ENCODE measurements at places on chromosomes 11 and 22.

GRCh38 chr22:46844606-46845210, 82.3 kb downstream of the TBC1D22A start:
- no peak for DNase-seq

DNA sequence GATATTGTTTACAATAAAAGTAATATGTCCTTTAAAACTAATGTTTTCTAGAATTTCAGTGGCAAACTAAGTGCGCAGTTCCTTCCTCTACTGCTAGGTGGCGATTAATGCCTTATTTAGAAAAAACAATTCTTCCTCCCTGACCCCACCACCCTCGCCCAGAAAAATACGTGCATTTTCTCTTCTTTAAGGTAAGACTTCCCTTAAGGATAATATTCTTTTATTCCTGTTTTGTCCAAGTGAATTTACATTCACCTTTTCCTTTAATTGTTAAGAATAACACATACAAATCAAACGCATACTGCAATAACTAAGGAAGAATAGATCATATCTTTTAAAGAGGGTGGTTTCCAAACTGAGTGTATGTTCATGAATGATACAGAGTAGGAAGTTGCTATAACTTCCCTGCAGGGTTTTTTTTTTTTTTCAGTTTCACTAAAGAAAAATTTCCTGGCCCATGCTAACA, 17.0 kb upstream of the PSMA1 start:
- no peak for DNase-seq

DNA sequence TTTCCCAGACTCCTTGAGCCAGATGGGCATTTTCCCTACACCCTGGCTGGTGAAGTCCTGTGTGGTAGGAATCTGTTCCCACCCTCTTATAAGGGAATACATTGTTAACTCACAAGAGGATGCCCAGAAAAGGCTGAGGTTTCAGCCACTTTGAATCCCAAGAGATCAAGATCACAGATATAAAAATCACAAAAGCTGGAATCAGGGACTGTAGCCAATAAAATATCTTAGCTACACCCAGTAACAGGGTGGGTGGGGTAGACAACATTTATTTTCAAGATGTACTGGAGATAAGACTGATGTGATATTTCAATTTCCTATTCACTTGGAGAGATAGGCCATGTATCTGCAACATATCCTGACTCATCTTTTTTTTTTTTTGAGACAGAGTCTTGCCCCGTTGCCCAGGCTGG, 50.3 kb downstream of the COPB1 start:
- DNase-seq = no peak

DNA sequence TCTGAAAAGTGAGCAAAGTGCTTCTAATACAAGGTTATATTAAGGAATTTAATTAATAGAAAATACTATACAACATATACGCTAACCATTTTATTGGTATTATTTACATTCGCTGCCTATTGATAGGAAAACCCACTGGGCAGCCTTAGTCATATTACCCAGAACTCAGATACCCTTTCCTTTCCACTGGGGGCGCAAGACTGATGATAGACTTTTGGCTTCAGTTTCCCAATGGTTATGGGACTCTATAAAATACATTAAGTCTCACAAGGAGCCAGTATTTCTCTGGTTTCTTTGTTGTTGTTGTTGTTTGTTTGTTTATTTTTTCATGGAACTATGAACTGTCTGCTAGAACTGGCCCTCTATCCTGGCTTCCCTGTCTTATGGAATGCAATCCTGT, 471.1 kb upstream of the KIRREL3 start:
- no peak for DNase-seq

- DNase-seq = no peak
These were observed 258.6 kb upstream of the NARS2 start for GRCh38 chr11:78833237-78833636.

DNA sequence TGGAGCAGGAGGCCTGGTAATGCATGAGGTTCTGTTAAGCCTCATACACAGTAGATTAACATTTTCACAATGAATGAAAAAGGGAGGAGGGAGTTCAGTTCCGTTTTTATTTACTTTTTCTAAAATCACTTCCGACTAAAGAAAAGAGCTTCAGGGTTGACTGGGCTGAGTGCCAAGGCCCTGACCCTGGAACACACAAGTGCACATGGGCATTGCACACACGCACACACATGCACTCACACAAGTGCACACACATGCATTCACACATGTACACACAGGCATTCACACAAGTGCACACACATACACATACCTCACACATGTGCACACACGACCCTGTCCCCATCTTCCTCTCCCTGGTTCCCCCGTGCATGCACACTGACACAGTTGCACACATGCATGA, 303.3 kb downstream of the BRD1 start:
- no peak for DNase-seq

DNA sequence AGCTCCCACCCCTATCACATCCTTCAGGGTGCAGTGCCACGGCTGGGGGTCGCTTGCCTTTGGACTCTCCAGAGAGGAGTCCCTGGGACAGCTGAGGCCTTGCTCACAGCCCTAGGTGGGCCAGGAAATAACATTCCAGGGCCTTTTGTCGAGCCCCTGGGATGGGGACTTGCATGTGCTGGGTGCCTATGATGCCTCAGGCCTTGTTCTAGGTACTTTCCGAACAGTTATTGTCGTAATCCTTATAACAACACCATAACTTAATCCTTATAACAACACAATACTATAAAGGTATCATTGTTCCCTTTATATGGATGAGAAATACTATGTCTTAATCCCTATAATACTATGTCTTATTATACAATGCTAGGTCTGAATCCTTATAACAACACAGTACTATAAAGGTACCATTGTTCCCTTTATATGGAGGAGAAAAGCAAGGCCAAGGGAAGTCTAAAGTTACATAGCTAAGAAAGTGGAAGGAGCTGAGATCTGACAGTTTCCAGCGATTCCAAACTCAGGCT, 236.5 kb downstream of the ST3GAL4 start:
- DNase-seq = no peak

All from NCI-H2171 (cell line).